ENCODE measurements at places on chromosomes 16 and 17.

- DNase-seq = no peak
Measured at GRCh38 chr17:71983828-71984227, 137.0 kb upstream of the SOX9 start.

- no peak for DNase-seq
Measured at GRCh38 chr16:15610369-15610871, 32.5 kb downstream of the MARF1 start.

DNA sequence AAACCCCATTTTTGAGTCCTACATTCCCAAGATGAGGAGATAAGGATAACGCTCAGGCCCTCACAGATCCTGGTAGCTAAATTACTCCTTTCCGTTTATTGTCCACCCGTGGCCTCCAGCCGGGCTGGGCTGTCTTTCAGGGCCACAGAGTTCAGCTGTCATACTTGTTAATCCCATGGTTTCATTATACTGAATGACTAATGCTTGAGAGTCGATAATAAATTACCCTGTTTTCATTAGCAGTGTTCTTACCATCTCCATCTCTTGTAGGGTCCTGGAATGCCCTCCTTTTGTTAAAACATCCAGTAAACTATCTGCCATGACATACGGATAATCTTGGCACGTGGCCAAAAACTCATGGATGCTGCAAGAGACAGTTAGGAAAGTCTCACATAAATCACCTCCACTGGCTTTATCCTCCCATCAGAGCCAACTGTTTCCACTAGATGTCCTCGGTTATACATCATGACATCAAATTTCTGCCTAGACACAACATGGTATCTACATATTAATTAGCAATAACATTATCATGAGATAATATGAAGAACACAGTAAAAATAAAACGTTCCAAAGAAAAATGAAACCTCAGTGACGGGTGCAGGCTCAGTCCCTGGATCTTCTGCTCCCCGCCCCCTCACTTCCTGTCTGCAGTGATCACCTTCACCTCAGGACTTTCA is 45.3 kb downstream of the BRD7 start:
- no peak for DNase-seq

- peak; percentile 69 for DNase-seq
Measured at GRCh38 chr16:46908540-46909372, 24.6 kb downstream of the GPT2 start.

GRCh38 chr17:65456368-65457151 is 104.9 kb downstream of the AXIN2 start:
- DNase-seq = no peak

GRCh38 chr17:17897442-17897841 is 60.7 kb upstream of the SREBF1 start:
- DNase-seq = no peak

DNA sequence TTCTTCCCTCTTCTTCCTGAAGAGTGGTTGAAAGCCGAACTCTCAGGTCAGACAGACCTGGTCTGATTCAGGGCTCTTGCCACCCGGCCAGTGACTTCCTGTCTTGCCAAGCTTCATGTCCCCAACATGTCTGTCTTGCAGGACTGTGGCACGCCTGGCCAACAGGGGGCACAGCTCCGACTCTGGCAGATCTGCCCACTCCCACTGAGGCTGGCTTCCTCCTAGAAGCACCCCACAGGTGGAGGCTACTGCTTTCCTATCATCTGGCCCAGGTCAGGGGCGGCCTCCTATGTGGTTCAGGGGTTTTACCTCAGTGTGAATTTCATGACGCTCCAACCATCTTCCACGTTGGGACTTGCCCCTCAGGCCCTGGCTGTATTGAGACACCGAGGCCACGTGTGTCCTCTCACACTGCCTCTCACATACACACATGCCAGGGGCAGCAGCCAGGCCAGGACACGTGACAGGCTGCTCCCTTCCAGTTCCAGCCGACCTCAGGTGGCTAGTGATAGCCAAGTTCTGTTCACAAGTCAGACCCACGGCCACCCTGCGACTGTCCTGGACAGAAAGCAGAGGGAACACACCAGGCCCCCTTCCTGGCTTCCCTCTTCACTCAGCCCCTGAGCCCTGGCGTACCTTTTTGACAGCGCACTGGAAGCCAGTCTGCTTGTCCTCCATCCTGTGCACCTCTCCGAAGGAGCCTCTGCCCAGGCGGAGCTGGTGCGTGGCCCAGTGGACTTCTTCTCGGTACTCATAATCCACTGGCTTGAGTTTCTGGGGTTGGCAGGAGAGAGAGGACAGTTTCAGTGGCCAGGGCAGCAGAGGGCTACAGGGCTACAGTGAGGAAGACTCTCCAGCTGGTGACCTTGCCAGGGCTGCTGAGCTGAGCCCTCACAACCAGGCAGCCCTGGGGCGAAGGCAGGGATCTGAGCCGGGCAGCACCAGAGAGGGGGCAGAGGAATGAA is 22.6 kb upstream of the SPATA32 start:
- peak; percentile 50 for DNase-seq

- DNase-seq = no peak
Measured at GRCh38 chr17:4815043-4815675, 8.2 kb downstream of the PLD2 start.

DNA sequence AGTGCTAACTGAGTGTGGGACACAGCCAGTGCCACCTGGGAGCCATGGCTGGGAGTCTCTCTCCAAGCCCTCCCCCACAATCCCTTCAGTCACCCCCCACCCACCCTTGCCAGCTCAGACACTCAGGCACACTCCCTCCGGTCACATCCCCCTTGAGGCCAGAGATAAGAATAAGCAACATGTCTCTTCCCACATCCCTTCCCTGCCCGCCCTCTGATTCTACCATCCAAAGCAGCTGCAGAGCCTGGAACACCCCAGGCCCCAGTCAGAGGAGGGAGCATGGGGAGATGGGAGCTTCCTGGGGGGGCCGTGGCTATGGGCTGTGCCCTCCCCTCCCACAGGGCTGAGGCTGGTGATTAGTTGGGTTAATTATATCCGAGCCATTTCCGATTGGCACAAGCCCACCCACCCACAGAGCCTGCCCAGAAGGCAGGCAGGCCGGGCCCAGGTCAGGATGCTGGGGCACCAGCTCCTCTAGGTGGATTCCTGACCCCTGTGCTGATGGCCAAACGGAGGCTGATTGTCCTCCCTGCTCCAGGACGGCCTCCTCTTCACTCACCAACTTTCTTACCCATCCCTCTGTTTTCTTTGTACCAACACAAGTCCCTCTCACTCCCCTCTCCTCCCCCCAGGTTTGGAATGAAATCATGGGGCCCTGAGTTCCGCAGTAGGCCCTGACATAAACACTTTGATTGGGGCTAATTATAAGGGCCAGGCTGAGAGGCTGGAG is 28.6 kb upstream of the MEIOC start:
- DNase-seq = no peak

DNA sequence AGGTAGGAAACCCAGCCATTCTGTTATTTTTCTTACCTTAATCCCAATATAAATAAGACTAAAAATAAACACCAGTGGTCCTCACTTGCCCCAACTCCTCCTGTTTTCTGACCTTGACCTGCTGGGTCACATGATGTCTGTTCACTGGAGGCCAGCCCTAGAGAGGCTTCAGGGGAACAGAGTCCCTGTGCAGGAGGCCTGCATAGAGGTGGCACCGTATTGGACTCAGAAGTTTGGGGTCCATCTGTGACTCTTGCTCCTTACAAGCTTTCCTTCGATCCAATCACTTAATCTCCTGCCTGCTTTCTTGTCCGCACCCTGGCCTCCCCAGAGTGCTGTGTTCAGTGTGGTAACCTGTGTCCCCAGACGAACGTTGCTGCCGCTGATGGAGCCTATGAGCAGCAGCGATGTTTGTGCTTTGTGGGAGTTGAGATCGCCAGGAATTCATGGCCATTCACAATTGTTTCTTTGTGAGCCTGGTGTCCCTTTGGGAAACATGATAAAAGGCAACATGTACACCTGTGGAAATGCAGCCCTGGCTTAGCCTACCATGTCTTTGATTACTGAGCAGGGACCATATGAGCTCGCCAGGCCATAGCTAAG is 4.7 kb downstream of the IGSF6 start:
- DNase-seq = no peak

DNA sequence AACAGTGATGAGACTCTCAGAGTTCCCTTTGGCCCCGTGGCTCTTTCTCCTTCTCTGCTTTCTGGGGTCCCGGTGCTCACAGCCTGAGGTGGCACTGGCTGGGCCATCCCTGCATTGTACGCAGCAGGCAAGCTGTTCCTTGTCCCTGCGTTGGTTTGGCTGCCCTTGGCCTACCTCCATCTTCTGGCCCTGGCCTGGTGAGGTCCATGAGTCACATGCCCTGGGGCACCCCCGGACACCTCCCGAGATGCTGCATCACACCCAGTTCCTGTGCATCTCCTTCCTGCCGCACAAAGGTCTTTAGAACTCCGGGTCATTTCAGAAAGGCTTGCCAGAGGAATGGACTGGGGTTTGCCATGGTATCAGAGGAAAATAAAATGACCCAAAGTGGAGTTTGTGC is 9.5 kb downstream of the SULT1A2 start:
- DNase-seq = no peak

- no peak for DNase-seq
Measured at GRCh38 chr17:63151941-63152523, 186.0 kb downstream of the TANC2 start.

DNA sequence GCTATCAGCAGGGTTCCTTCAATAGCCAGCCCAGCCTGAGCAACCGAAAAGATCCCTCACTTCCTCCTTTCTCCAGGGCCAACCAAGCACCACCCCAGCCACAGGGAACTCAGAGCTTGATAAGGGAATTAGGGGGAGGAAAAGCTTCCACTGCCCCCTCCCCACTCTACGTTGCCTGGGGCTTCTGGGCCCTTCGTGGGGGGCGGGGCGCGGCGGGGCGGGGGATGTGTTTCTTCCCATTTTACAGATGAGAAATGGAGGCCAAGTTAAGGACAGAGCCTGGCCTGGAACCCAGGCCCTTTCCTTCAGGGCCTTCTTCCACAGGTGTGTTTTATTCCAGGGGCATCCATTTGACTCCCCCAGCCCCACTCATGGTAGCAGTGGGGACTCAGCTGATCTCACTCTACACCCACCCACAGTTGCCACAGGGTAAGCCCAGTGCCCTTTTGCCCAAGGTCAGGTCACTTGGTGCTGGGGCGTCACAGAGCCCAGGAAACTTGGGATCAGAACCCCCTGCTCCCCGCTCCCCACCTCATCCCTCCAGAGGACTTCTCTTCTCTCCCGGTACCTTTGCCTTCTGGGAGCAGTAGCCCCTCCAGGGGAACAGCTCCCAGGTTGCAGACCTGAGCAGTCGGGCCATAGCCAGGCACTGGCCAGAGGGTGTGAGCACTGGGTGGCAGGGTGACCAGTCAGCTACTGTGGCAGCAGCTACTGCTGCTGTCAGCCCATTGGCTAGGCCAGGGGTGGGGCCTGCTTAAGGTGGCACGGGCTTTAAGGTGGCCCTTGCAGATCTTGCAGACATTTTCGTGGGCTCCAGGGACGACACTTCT is at the start of gene LDHD:
LDHD (minus strand) TSS at position 700 of the 830 bp plus-strand sequence; CDS start at position 640, 60 bp downstream.
- DNase-seq = no peak

GRCh38 chr16:27273670-27274423 is 5.3 kb upstream of the NSMCE1 start:
- DNase-seq = peak; percentile 29

DNA sequence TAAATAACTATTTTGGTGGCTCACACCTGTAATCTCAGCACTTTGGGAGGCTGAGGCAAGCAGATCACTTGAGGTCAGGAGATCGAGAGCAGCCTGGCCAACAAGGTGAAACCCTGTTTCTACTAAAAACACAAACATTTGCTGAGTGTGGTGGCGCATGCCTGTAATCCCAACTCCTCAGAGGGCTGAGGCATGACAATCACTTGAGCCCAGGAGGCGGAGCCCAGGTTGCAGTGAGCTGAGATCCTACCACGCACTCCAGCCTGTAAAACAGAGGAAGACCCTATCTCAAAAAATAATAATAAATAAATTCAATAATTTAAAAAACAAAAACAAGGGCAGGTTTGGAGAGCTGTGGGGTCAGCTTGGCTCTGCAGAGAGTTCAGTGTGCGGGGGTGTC is 5.7 kb upstream of the SLC4A1 start:
- DNase-seq = no peak

- no peak for DNase-seq
Measured at GRCh38 chr16:88927010-88927409, 50.0 kb downstream of the CBFA2T3 start.

DNA sequence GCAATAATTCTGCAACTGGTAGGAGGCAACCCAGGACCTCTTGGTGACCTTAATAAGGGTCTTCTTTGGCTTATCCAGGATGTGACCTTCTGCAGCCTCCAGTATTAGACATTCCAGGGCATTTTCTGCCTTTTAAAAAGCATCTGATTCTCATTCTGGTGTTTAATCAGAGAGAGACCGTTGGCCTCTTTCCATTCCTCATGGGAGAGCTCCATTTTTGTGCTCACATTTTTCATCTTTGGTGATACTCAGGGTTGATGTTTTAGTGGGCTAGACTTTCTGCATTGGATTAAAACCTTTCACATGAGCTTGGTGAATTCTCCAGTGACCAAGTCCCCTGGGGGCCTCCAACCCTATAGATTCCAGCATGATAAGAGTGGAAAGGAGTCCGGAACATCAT is 150.2 kb upstream of the CACNG5 start:
- peak; percentile 2 for DNase-seq

- DNase-seq = no peak
Measured at GRCh38 chr17:55004484-55004883, 35.9 kb downstream of the STXBP4 start.

- no peak for DNase-seq
Measured at GRCh38 chr16:72202014-72202413, 30.1 kb upstream of the PMFBP1 start.

- DNase-seq = no peak
Measured at GRCh38 chr17:46815474-46816353, 2.8 kb downstream of the WNT3 start.

DNA sequence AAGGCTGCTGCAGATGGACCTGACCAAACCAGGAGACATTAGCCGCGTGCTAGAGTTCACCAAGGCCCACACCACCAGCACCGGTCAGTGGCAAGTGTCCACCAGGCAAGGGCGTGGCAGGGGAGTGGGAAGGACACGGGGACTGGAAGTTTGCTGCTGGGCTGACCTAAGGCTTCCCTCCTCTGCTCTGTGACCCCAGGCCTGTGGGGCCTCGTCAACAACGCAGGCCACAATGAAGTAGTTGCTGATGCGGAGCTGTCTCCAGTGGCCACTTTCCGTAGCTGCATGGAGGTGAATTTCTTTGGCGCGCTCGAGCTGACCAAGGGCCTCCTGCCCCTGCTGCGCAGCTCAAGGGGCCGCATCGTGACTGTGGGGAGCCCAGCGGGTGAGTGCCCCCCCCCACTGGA is 4.8 kb downstream of the HSD11B2 start:
- no peak for DNase-seq
